ENCODE measurements at places on chromosomes 7 and 10.

- DNase-seq: peak; percentile 49
Observed at GRCh38 chr10:7285522-7286322, 125.1 kb downstream of the SFMBT2 start.

GRCh38 chr7:55224111-55224510 lies 141.0 kb upstream of the LANCL2 start:
- DNase-seq: no peak

- DNase-seq: no peak
Observed at GRCh38 chr10:132681858-132682755, 103.8 kb downstream of the NKX6-2 start.

GRCh38 chr10:106609470-106610266 lies 554.8 kb downstream of the SORCS1 start:
- DNase-seq: no peak

DNA sequence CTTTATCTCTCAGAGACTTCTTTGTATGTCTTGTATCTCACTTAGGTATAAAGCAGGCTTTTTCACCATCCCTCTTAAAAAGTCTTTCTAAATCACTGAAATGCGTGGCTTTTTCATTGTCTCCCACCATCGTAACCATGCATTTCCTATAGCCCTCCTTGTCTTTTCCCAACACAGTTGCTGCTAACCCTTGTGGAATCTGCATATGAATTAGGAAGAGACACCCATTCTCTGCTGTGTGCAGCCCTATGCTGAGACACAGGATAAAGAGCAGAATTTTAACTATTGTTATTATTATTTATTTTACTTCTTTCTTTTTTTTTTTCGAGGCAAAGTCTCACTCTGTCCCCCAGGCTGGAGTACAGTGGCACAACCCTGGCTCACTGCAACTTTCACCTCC lies 804.3 kb upstream of the COBL start:
- DNase-seq: no peak

- peak; percentile 28 for DNase-seq
Observed at GRCh38 chr10:103111031-103111917, 81.8 kb downstream of the NT5C2 start.

- DNase-seq: peak; percentile 100
Observed at GRCh38 chr10:104246976-104247375, 7.7 kb upstream of the GSTO1 start.

- DNase-seq: no peak
Observed at GRCh38 chr7:22429386-22429785, 70.6 kb downstream of the STEAP1B start.

GRCh38 chr10:13862546-13863233 lies 275.9 kb downstream of the PRPF18 start:
- DNase-seq: no peak

GRCh38 chr7:32415519-32415918 lies 74.7 kb downstream of the LSM5 start:
- DNase-seq: no peak

GRCh38 chr10:101997803-101998202 lies 58.2 kb downstream of the ARMH3 start:
- DNase-seq: no peak

GRCh38 chr10:95306851-95307250 lies 16.0 kb upstream of the PDLIM1 start:
- DNase-seq: no peak

- DNase-seq: peak; percentile 60
Observed at GRCh38 chr10:87935290-87936141, 72.1 kb downstream of the PTEN start.

DNA sequence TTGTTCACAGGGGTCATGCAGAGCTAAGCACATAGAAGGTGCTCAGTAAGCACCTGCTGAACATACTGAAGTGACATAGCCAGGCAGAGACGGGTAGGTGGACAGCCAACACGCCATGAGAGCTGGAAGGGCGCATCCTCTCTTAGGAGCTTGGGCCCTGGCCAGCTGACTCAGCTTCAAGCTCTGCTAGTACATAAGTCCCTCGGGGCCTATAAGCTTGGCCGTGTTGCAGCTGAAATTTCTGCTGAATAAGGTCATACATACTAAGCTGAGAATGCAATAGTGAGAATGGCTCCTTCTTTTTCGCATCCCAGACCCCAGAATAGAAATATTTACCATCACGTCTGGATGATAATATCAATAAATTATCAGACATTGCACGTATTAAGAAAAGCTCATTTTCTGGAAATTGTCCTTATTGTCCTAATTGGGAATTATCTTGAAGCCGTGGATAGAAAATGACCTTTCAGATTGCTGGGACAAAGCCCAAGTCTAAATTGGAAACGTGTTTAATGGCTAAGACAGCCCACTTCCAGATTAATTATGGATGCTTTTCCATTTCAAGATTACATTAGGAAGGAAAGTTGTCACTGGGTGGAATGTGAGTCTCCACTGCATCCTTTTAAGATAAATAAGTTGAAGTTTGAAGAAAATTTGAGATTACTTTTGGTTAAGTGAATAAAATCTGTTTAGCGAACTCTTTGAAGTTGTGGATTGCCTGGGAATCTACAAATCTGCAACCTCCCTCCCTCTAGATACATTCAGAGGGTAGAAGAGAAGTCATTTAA lies 287.1 kb upstream of the C7orf33 start:
- no peak for DNase-seq

- no peak for DNase-seq
Observed at GRCh38 chr7:123746931-123747488, 1.8 kb downstream of the WASL start.

DNA sequence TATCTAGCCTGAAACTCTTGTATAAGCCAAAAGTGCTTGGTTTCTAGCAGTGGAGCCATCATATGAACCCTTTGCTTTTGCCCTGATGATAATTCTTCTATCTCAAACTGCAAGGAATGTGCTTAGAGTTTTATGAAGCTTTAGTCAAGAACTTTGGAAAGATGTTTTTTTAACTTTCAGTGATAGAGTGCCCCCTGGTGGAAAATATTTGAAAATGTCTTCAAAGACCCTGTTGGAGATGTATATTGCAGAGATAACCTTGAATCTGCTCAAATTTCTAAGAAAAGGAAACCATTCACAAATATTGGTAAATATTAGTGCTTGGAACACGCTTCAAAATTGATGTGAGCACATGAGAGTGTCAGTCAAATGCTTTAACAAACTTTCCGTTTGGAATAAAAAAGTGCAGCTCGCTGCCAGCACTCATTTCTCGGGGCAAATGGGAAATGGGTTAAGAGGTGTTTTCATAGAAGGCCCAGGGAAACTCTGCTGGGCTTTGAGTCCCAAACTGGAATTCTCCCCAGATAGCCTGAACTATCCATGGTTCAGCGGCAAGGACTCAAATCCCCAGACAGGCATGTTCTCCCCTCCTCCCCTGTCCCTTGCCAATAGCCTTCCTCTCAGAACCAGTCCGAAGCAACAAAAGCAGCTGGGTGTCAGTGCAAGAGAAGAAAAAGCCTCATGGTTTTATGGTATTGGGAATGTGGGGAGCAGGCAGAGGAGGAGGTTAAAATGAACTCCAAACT lies 129.3 kb downstream of the MYOF start:
- peak; percentile 65 for DNase-seq

DNA sequence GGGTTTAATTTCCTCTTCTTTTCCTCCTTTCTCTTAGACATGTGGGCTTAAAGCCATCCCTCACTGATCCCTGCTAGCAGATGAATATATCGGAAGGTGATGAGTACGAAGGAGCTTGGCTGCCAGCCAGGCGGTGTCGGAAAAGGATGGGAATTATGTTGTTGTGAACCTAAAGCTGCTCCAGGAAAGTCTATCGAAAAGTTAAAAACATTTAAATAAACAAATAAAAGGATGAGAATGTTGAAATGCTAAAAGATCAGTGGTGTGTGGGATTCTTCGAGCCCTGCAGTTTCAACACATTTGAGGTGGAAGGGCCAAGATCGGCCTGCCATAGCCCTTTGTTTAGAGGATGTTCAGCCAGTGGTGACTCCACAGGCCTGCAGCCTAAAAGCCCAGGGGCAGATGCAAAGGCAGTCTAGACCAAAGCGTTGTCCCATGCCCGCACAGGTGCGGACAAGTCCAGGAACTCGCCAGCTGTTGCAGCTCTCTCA lies 107.9 kb downstream of the JCAD start:
- DNase-seq: no peak

DNA sequence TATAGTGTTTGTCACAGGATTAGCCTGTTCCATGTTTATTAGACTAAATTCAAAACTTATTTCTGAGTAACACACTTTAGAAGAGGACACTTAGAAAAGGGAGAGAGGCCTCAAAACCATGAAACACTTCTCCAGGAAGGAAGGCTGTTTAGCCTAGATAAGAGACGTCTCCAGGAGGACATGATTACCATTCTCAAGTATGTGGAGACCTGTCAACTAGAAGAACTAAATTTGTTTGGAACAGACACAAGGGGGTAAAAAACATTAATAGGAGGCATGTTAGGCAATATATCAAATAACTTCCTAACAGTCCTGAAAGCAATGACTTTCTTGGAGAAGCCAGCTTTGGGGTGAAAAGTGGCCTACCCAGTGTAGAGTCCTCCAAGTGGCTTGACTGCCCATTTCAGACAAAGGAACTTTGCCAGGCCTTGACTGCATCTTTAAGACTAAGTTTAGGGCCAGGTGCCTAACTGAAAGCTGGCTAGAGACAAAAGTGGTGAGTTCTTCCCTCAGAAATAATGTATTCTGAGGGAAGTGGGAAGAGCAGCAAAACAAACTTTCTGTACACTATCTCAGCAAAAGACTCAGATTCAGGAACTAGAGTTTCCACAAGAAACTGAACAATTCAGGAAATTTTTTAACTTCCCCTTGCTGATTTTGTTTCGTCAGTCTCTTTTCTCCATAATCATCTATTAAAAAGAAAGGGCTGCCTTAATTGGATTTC lies 11.8 kb downstream of the NCOA4 start:
- DNase-seq: peak; percentile 74

Measured in inflammatory macrophage treated with lipopolysaccharide for 1 hour (primary cell).